Activated T-helper 9 cell treated with anti-CD3 and anti-CD28 coated beads, Interleukin-2, amount 50 U/mL, for 16 hours (primary cell): ENCODE measurements at places on chromosomes 11 and 22.

GRCh38 chr22:37518509-37519267, 527 bp downstream of the CARD10 start:
- DNase-seq = no peak

GRCh38 chr11:44775366-44775984, 48.7 kb downstream of the TSPAN18 start:
- DNase-seq = peak; percentile 38

- DNase-seq = no peak
Measured at GRCh38 chr22:25413620-25414019, 150.9 kb upstream of the GRK3 start.

- no peak for DNase-seq
Measured at GRCh38 chr11:115144914-115145313, 359.3 kb downstream of the CADM1 start.

DNA sequence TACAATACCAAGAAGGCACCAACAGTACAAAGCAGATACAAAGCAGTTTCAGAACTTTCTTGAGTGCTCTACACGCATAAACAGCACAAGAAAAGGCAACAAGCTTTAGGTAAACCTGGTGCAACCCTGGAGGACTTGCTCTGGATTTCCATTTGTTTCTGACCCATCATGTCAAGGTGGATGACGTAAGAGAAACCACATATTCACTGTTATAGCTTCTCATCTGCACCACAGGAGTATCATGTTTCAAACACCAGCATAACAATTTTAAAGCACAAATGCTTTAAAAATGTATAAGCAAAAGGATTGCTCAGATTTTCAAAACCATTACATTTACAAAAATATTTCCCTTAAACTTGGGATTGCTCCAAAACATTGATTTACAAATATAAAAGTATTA, 25.0 kb upstream of the YPEL1 start:
- no peak for DNase-seq

GRCh38 chr11:102234779-102235439, 82.4 kb upstream of the BIRC3 start:
- DNase-seq = no peak

- no peak for DNase-seq
Measured at GRCh38 chr11:130211781-130212401, 52.3 kb downstream of the ST14 start.

GRCh38 chr11:43404836-43405479, 46.2 kb downstream of the TTC17 start:
- DNase-seq = no peak

DNA sequence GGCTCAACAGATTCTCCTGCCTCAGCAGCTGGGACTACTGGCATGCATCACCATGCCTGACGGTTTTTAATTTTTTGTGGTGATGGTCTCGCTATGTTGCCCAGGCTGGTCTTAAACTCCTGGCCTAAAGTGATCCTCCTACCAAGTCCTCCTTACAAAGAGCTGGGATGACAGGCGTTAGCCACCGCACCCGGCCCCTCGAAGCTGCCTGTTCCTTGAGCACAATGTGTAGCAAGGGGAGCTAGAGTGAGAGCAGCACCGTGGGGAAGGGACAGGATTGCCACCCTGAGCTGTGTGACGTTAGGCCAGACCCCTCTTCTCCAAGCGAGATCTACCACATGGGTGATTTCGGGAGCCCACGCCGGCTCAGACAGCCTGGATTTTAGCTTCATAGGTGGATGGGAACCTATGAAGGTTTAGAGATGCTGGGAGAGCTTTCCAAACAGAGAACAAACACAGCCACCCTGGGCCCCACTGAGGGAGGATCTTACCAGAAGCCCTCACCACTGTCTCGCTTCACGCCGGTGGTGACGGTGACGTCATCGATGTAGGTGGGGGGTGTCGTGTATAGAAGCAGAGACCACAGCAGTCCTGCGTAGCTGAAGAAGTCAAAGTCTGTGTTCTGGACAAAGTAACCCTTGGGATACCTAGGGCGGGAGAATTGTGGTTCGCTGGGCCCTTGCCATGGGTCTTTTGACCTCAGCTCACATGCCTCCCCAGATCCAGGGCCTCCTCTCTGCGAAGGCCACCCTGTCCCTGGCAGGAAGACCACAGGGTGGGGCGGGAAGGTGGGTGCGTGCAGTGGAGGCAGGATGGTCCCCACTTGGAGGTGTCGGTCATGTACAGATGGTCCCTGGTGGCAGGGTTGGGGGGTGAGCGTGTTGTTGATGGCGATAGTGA, 23.1 kb downstream of the RGL4 start:
- DNase-seq = no peak

GRCh38 chr11:68117853-68118470, 3.2 kb downstream of the CHKA start:
- no peak for DNase-seq

- DNase-seq = no peak
Measured at GRCh38 chr11:31237819-31238760, 131.4 kb downstream of the DCDC1 start.
